Naive thymus-derived CD4-positive, alpha-beta T cell (primary cell): ENCODE measurements at places on chromosomes 4 and X. TPM values are rescaled to one million over a fixed set of nuclear protein-coding genes. Genes with fewer than 3 reads are reported as not detected.

Gene ACSL4
- 30.5 TPM for total RNA-seq

Gene EFNB1
- 4.7 and 4.8 TPM in 2 replicates for total RNA-seq

Gene RAB40A
- total RNA-seq: 0.19 TPM

Gene MUC7
- total RNA-seq: not detected

Gene SLITRK4
- total RNA-seq: not detected

Gene KCNE5
- total RNA-seq: 0.24 TPM

Gene EPGN
- 0.42 TPM for total RNA-seq

Gene HOPX
- 0.84 TPM for total RNA-seq
